G401 (cell line): ENCODE measurements at places on chromosomes 5 and 9. TPM values are rescaled to one million over a fixed set of nuclear protein-coding genes. Genes with fewer than 3 reads are reported as not detected.

Gene TPPP
- 0.62 and 1.2 TPM in 2 replicates for total RNA-seq

Gene LCN2
- 13.5 TPM in 1 of 2 replicates, not detected in the other for total RNA-seq

Gene FAM174A
- 6.1 and 13.5 TPM in 2 replicates for total RNA-seq

Gene SELENOP
- total RNA-seq = 0.20 TPM in 1 of 2 replicates, not detected in the other

Gene SLC6A7
- total RNA-seq = not detected in 2 replicates

Gene OLFM1
- 5.9 and 6.5 TPM in 2 replicates for total RNA-seq

Gene KCNIP1
- total RNA-seq = not detected in 2 replicates

Gene LURAP1L
- total RNA-seq = not detected in 2 replicates

Gene KIF20A
- 30.7 and 51.0 TPM in 2 replicates for total RNA-seq

Gene MEIKIN
- total RNA-seq = not detected in 2 replicates

Gene PRDM9
- not detected in 2 replicates for total RNA-seq
